ENCODE measurements at places on chromosomes 11 and 22.

DNA sequence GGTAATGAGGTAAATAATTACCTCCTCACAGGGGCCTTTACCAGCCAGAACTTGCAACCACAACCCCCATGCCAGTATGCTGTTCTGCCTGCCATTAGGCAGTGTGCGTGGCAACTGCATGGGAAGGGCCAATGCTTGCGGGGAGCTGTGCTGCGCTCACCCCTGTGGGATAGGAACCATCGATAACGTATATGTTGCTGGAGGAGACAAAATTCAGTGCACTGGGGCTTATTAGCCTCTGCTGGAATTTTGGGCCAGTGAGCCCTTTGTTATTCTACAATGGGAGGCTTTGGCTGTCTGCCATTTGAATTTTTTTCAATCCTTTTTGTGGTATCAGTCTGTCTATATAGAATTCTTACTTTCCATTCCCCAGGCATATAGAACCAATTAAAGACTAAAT, 47.3 kb downstream of the PPP2R1B start:
- DNase-seq: no peak

DNA sequence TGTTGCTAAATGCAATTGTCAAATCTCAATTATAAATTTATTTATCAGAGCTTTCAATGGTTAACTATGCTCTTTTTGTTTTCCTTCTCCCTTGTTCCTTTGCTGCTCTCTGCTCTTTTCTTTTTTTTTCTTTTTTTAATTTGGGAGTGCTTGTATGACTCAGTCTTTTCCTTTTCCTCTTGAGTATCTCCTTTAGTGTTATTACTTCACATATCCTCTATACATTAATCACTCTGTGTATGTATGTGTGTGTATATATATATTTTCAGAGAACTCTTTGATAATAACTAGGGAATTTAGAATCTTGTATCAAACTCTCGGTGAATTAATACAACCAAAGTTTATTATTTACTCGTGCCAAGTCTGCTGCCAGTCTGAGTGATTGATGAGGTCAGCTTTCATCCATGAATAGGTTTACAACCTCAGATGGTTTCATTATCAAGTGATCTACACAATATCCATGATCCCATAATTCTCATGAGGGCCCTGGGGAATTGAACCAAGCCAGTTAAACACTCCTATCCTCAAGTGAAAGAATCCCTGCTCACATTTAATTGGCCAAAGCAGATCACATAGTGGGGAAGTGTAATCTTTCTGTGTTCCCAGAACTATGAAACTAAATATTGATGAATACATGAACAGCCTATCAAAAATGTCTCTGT, 743.4 kb upstream of the CNTN5 start:
- DNase-seq: no peak

DNA sequence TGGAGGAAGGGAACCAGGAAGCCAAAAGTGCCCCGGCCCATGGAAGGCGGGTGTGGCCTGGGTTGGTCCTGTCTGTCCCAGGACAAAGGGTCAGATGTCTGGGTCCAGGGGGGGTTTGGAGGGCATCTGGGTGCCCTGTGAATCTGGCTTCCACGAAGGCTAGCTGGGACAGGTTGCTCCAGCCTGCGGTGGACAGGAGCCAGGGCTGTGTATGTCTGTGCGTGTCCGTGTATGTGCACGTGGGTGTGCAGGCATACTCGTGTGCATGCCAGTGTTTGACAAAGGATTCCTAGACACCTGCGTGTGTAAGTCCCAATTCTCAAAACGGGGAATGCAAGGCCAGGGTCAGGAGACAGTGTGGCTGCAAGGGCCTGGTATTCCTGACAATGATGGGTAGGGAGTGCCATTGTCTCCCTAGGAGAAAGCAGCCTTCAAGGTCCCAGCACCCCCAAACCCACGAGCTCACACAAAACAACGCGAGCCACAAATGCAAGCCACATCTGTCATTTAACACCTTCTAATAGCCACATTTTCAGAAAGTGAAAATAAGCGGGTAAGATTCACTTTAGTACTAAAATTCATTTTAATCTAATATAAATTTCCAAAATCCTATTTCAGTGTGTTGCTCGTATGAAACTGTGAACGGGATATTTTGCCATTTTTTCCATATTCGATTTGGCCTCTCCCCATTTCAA, 78.4 kb upstream of the WNT7B start:
- DNase-seq: no peak

GRCh38 chr22:48703265-48703941, 1124.3 kb downstream of the BRD1 start:
- no peak for DNase-seq

DNA sequence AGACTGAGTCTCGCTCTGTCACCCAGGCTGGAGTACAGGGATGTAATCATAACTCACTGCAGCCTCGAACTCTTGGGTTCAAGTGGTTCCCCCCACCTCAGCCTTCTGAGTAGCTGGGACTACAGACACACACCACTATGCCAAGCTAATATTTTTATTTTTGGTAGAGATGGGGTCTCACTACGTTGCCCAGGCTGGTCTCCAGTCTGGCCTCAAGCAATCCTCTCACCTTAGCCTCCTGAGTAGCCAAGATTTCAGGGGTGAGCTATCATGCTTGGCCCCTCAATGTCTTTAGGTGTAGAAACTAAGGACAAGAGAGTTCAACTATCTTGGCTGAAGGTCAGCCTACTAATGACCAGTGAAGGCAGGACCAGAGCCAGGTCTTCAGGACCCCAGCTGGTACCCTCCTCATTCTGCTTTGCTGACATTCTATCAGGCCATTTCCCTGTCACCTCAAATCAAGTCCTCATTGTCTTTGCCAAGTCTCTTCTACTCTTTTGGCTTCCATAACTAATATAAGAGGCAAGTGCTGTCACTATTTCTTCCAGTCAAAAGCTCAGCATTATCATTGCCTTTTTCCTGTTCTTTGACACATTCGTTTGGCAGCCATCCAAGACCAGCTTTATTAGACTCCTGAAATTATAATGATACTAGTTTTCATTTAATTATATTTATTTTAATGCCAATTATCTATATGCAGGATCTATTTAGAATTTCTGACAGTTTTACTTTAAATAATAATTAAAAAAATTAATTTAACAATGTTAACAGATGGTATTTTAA, 264.2 kb upstream of the PITPNB start:
- DNase-seq: no peak
